ENCODE measurements at places on chromosomes 1 and 21.
A peak's percentile ranks its signal among the peaks of the same experiment; 100 is the strongest.

DNA sequence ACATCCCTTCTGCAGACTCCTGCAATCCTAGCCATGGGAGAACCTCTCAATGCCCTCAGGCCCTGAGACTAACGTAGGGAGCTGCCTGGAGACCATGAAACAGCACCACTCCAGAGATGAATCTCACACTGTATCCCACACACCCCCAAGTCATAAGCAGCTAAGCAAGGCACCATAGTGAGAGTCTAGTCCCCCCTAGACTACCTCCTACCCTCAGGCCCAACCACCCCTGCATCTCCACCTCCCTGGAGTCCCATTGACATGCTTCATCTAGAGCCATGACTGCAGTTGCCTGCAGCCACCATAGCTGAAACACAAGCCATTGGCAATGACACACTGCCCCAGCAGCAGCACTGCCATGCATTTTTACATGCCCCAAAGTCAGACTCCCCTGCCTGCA, 17.4 kb downstream of the SPRR2G start:
- no peak for DNase-seq

GRCh38 chr1:27341525-27342252, at the start of gene SYTL1:
TSS of gene SYTL1 (plus strand) at chr1:27342022. CDS start at chr1:27345335, 3,313 bp downstream.
- DNase-seq = no peak

DNA sequence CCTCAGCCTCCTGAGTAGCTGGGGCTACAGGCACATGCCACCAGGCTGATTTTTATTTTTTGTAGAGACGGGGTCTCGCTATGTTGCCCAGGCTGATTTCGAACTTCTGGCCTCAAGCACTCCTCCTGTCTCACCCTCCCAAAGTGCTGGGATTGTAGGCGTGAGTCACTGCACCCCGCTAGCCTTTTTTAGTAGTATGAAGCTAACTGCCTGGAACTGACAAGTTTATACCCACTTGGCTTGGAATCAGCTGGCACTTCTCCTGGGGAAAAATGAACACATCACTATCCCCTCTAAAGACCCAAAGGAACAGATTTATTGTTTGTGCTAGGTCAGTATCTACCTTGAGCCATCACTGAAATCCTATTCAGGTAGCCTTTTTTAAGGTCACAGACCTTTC, 19.0 kb downstream of the TMEM63A start:
- DNase-seq = peak; percentile 1

DNA sequence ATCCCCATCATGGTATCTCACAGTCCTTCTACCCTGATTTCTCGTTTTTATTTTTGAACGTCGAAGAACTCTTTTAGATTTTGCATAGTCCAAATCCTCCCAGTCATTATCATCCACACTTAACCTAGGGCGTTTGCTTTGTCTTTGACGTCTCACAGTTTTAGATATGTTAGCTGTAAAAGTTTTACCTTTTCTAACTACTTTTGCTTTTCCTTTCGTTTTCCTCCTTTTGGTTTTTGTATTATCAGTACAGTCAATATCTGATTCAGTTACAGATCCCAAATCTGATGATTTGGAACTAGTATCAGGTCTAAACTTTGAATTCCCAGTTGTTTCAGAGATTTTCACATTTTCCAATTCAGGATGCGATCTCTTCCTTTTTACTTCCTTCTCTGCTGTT, 13.1 kb upstream of the PSMG1 start:
- no peak for DNase-seq

DNA sequence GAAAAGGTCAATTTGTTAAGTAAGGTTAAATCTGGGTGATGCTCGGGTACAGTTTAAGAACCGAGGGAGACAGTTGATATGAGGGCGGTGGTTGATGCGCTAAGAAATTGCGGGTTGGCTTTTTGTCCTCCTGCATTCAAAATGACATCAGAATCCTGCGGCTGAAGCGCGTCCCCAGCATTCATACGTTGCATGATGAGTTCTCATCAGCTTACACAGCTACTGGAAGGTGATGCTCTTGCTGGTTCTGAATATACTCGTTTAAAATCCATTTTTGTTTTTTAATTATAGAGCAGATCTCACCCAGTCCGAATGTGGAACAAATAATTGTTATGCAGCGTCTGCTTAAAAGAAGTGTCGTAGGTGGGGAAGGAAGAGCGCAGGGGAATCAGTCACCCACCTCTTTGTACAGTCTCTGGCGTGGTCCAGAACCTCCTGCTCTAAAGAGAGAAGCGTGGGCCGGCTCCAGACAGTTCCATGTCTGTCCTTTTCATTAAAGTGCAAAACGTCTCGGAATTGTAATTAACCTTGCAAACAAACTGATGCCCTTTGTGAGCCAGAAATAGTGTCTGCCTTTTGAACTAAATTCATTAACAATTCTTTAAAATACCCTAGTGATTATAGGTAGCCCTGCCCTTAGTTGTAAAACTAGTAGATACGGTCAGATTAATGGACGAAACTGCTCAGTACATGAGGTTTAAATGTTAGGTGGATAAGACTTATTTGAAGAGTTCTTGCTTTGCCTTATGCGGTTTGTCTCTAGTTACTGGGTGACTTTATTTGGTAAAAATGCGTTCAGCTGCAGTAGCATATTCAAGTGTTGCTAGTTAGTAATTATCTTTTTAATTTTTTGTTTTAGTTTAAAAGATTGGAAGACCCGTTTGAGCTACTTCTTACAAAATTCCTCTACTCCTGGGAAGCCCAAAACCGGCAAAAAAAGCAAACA, 741 bp downstream of the RGS2 start:
- peak; percentile 31 for DNase-seq

- no peak for DNase-seq
These were observed 188.3 kb upstream of the PALMD start for GRCh38 chr1:99457381-99458165.

DNA sequence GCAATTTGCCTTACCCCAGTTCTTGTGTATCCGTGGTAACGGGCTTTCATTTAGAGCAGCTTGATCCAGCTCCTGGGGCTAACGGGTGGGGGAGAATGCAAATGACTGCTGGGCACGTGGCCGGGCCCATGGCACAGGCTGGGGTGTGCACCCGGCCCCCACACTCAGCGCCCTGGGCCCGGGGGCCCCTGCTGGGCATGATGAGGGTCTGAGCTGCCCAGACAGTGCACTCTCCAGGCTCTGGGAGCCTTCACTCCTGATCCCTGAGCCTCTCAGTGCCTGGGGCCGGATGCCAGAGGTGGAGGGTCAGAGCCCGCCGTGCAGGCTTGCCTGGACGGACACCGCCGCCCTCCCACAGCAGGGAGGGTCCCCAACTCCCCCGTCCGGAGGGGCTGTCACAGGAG, 20.1 kb upstream of the PEX10 start:
- no peak for DNase-seq

DNA sequence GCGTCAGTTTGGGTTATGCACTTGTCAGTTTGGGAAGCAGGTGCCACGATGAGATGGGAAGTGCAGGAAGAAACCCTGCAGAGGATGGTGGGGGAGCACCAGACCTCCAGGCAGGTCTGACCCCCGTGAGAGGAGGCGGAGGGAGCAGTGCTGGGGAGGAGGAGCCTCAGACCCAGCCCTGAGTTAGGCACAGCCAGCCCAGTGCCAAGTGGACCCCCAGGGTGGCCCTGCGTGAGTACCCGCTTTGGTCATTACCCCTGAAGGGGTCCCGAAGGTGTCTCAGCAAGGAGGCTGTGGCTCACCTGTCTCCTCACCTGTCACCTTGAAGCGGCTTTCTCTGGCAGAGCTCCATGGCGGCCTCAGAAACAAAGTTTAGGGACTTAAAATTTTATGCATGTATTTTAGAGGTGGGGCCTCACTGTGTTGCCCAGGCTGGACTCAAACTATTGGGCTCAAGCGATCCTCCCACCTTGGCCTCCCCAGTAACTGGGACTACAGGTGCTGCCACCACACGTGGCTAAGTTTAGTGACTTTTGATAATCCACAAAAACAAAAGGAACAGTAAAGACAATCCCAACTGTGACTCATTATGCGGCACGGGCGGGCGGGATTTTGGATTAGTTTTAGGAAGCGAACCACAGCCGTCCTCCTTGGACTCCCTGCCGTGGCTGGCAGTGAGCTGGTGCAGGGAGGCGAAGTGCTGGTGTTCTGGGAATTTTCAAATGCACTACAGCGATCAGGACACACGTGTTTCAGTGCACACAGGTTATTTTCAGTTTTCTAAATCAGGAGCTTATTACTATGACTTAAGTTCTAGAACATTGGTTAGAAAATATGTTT, 4.7 kb downstream of the AGPAT3 start:
- DNase-seq = no peak
